ENCODE measurements at places on chromosomes 4 and X. TPM values are rescaled to one million over a fixed set of nuclear protein-coding genes. Genes with fewer than 3 reads are reported as not detected.

The CSAG2 gene
- not detected for polyA plus RNA-seq

The ARX gene
- 6.0 TPM for polyA plus RNA-seq

The VGLL1 gene
- polyA plus RNA-seq, result 0.58 TPM

The GPRIN3 gene
- 3.3 TPM for polyA plus RNA-seq

The INTU gene
- 19.8 TPM for polyA plus RNA-seq

The PFKFB1 gene
- polyA plus RNA-seq, result 0.81 TPM

The GPR82 gene
- 0.13 TPM for polyA plus RNA-seq

The LRAT gene
- polyA plus RNA-seq, result 0.32 TPM

The PLAC1 gene
- polyA plus RNA-seq, result 1.6 TPM

The STPG2 gene
- not detected for polyA plus RNA-seq

The IL21 gene
- polyA plus RNA-seq, result not detected

The NXF2B gene
- not detected for polyA plus RNA-seq

The RS1 gene
- not detected for polyA plus RNA-seq

The SCD5 gene
- 14.5 TPM for polyA plus RNA-seq

The AR gene
- polyA plus RNA-seq, result 4.9 TPM

The HAUS7 gene
- 18.1 TPM for polyA plus RNA-seq

The UGT2B11 gene
- polyA plus RNA-seq, result 0.10 TPM

The F8A2 gene
- not detected for polyA plus RNA-seq

The ZDHHC15 gene
- 3.8 TPM for polyA plus RNA-seq

The TCEAL2 gene
- polyA plus RNA-seq, result 0.66 TPM

The VSIG1 gene
- not detected for polyA plus RNA-seq

The OTUD6A gene
- polyA plus RNA-seq, result not detected

- DNase-seq, result no peak
Observed at GRCh38 chr4:2082118-2082517, 23.0 kb downstream of the NAT8L start.

- no peak for DNase-seq
Observed at GRCh38 chr4:133823177-133823576, 378.4 kb downstream of the PABPC4L start.

DNA sequence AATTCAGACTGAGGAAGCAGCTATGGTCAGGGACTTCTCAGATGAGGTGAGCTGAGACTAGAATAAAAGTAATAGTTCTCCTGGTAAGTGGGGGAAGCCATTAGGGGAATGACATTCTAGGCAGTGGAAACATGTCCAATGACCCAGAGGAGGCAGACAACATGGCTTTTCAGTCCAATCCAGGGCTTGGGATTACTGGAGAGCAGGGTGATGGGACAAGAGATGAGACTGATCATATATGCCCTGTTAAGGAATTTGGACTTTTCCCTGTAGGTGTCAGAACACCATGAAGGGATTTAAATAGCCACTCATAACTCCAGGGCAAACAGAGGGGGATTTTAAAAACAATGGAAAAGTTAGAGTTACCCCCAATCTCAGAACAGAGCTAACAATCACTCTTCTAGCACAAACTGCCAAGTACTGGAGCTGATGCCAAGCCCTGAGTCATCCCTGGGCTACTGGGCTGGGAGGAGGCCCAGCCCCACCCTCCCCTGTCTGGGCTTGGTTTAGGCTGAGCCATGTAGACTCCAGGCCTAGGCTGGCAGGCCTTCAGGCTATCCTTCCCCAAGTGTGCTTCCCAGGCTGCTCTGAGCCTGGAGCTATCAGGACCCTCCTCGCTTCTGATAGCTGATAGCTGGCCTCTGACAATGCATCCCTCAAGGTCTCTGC lies 22.7 kb upstream of the MSN start:
- peak; percentile 67 for DNase-seq

GRCh38 chr4:160038615-160039014 lies 935.7 kb downstream of the RAPGEF2 start:
- no peak for DNase-seq

- no peak for DNase-seq
Observed at GRCh38 chr4:9987749-9988362, 33.4 kb downstream of the SLC2A9 start.

- no peak for DNase-seq
Observed at GRCh38 chr4:16126714-16127113, 42.9 kb upstream of the PROM1 start.

- no peak for DNase-seq
Observed at GRCh38 chr4:145830699-145831098, 107.9 kb downstream of the ZNF827 start.

- no peak for DNase-seq
Observed at GRCh38 chr4:34148322-34148908, 2095.9 kb downstream of the ARAP2 start.

GRCh38 chr4:153904011-153904410 lies 115.1 kb upstream of the SFRP2 start:
- no peak for DNase-seq

DNA sequence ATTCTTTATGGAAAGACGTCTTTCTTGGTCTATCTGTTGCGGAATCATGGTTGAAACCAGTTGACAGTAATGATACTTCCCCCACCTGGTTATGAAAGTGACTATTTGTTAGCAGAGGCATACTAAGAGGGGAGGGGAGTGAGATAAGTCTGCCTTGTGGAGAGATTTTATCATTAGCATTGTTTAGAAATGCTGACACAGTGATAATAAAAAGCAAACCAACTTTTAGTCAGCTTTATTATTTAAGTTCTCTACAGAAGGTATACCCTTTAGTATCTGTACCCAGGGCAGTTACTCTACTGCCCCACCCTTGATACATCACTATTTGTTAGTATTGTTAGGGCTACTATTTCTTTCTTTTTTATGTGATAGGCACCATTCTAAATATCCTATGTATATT lies 26.9 kb upstream of the IL1RAPL2 start:
- no peak for DNase-seq

DNA sequence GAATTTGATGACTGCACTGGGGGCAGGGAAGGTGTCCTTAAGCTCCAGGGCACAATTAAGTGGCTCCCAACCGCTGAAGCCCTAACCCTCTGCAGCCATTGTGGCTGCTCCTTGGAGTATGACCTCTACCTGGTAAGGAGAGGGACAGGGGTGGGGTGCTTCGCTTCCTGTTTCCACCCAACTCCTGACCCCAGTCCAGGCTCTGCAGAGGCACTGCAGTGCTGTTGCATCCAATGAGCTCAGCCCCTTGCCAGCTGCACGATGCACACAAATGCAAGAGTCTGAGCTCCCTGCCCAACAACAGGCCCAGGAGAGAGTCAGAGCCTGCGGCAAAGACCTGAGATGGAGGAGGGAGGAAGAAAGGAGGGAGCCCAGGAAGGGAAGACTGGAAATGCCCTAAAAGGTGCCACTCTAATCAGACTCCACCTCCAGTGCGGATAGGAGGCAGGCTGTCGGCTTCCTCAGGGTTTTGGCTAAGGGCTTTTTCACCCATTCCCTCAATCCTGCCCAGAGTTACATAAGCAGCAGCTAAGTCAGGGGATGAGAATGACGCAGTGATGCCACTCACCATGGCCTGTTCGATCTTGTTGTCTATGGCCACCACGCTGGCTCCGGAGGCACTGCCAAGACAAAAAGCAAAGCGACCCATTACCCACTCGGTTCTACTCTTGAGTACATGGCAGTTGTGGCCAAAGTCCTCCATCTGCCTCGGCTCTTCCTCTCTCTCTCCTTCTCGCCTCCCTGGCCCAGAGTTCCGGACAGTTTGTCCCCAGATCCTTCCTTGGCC lies 60.1 kb downstream of the TSC22D3 start:
- no peak for DNase-seq

GRCh38 chr4:22625311-22625710 lies 67.4 kb upstream of the GBA3 start:
- no peak for DNase-seq

- DNase-seq, result no peak
Observed at GRCh38 chrX:38438321-38438720, 85.9 kb downstream of the OTC start.

GRCh38 chr4:114137984-114138383 lies 158.5 kb upstream of the ARSJ start:
- DNase-seq, result no peak

- no peak for DNase-seq
Observed at GRCh38 chr4:83490876-83491450, 6.1 kb upstream of the ABRAXAS1 start.

DNA sequence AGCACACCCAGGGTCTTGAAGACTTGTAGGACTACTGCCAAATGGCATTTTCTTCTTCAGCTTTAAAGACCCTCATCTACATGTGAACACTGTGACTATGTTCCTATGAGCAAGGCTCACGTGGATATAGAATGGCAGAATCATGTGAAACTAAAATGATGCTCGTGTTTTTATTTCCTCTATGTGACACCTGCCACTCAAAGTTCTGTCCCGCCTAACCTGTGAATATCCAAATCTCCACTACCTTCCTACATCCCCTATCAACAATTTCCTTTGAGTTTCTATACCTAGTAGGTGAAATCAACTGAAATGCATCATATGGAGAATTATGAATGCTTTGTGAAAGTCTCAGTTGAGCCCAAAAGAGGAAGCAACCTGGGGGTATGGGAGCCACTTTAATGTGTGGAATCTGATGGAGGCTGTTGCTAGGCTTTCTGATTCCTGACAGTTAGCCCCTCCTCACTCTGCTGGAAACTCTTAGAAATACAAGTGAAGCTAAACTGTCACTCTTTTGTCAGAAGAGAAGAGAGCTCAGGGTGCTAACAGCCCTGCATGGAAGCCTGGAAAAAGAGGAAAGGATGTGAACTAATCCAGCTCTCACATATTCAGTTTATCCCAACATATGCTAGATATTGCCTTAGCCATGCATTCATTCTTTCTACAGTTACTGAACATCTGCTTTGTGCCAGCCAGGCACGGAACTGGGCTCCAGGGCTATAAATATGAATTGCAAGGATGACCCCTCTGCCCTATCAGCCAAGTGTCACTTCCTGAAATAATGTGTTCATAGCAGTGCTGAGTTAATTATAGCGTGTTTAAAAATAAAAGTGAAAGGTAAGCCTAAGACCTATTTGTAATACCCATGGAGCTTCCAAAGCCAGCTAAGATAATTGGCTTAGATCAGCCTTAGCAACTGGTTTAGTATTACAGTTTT lies 11.0 kb downstream of the LHFPL1 start:
- DNase-seq, result no peak

DNA sequence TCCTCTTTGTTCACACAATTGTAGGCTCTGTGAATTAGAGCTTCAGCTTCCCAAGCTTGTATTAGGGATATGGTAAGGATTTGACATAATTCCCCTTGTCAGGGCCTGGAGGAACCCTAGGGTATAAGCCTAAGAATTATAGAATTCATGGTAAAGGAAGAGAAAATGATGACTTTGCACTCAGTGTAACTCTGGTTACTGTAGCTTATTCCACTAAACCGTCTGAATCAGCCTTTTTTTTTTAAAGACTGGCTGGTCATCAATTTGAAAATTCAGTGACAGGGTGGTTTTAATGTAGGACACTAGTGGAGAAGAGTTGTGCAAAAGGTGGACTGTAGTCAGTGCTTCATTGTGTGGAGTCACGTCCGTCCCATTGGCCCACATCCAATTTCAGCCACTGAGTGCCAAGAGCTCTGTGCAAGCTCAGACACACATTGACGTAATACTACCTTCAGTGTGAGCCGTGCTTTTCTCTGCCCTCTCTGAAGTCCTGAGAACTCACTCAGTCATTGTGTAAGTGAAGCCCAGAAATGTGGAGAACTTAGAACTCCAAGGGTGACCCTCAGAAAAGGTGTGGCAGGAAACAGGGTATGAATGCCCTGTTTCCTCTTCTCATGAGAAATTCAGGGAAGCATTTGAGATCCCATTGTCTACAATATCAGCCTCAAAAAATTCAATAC lies 449.8 kb downstream of the C4orf33 start:
- DNase-seq, result peak; percentile 17

DNA sequence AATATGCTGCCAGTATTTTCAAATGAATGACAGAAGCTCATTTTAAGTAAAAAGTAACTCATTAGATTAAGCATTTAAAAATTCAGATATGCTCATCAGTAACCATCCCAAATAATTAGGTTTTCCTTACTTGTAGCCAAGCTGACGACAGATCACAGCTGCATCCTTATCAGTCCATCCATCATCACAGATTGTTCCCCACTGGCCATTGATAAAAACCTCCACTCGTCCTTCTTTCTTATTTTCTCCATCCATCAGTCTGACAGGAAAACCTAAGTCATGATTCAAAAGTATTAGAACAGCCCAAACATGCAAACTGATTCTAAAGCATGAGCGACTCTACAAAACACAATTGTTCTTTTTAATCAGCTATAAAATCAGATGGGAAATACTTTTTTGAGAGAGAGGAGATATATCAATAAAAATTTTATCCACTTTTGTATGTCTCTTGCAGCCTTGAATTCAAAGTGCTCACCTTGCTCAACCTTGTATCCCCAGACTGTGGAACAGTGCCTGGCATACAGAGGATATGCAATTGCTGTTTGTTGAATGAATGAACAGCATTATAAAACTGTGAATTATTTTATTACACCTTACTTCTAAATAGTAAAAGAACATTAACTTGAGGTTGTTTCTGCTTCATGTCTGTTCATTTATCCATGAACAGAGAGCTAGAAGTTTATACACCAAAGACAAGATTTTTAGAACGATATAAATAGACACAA lies 44.3 kb downstream of the PRSS12 start:
- DNase-seq, result no peak

- DNase-seq, result peak; percentile 16
Observed at GRCh38 chrX:13937370-13938050, 92.2 kb downstream of the GEMIN8 start.

DNA sequence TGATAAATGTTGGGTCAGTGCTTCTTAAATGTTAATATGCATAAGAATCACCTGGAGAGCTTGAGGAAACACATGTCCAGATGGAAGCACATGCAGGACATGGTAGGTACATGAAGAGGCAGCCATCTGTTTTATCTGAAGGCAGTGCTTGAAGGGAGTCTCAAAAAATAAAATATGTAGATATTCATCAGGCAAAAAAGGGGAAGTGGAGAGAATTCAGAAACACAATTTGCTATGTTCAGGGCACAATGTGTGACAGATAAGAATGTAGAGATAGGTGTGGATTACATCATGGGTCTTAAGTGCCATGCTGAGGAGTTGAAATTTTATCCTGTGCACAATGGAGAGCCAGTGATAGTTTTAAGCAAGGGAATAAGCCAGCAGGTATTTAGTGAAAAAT lies 59.6 kb upstream of the CASK start:
- no peak for DNase-seq

GRCh38 chr4:110625576-110626257 lies 2.8 kb upstream of the PITX2 start:
- no peak for DNase-seq

DNA sequence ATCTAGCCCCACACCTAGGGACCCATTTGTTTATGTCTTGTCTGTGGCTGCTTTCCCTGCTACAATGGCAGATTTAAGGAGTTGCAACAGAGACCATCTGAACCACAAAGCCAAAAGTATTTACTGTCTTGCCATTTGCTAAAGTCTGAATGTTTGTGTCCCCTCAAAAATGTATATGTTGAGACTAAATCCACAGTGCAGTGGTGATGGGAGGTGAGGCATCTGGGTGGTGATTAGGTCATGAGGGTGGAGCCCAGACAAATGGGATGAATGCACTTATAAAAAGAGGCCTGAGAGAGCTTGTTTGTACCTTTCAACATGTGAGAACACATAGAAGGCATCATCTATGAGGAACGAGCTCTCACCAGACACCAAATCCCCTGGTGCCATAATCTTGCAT lies 137.3 kb downstream of the TMEM144 start:
- no peak for DNase-seq

GRCh38 chrX:24482823-24483415 lies 17.8 kb downstream of the PDK3 start:
- no peak for DNase-seq

Data from muscle of arm (tissue), 14 donors.